Left colon (tissue), 2 donors: ENCODE measurements at places on chromosomes 12 and 14.

DNA sequence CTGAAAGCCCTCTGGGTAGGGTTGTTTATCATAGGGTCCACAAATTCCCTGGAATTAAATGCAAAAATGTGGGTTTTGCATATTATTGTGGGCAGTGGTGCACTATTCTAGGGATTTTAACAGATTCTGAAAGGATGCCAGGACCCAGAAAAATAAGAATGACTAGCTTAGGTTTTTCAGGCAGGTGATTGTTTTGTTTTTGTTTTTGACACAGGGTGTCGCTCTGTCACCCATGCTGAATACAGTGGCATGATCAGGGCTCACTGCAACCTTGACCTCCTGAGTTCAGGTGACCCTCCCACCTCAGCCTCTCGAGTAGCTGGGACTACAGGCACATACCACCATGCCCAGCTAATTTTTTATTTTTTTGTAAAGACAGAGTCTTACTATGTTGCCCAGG, 19.2 kb downstream of the GALNT6 start:
- no peak for DNase-seq

GRCh38 chr14:86712176-86712575, 1182.2 kb downstream of the FLRT2 start:
- DNase-seq: no peak

DNA sequence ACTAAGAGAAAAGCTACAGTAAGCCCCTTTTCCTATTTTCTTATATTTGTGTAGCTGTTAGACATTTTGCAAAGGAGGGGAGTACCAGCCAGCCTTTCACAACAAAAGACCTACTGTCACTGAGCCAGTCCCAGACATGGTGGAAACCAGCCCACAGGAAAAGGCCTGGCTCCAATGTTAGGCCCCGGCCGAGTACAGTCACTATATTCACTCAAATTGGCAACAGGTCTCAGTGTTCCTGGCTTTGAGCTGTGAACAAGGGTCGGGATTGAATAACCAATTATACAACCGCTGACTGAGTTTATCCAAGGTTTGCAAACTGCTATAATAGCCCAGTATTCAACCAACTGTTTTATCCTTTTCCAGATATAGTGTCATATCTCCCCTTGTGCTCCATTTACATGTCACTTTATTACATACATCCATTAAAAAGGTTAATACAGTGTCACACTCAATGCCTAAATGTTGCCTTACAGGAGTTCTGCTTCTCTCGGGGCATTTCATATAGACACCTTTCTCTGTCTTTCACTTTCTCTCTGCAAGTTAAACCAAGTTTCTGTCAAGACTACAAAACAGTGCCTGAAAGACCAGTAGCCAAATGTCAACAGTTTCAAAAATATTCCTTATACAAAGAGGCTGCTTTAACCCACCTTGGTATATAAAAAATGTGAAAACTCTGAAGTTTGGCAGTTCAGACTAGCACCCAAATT, 178.1 kb downstream of the SOX5 start:
- no peak for DNase-seq

DNA sequence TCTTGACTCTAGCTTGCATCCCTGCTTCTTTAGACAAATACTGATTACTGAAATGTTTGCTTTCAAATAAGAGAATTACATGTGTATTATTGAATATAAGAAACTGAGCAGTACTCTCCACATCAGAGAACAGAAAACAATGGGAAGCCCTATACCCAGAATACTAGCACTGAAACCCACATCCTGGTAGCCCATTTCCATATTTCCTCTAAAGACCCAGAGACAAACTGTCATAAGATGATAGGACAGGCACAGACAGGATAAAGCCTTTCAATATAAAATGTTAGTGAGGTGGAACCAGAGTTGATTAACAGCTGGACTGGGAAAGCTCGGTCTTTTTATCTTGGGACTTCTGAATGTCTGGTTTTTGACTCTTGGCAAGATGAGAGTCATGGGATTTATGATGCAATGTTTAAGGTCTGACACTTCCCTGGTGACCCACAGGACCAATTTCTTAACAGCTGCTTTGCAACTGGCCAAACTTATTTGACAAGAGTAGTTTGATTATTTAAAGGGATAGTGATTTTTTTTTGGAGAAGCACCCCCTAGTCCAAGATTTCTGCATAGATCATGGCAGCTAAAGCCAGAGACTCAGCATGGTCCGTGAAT, 166.9 kb upstream of the ATXN7L3B start:
- no peak for DNase-seq

- DNase-seq: no peak
Observed at GRCh38 chr12:83920821-83921547, 991.6 kb downstream of the SLC6A15 start.

- no peak for DNase-seq
Observed at GRCh38 chr12:104610513-104611235, 153.9 kb downstream of the CHST11 start.

- no peak for DNase-seq
Observed at GRCh38 chr14:62824086-62824485, 221.2 kb downstream of the KCNH5 start.

DNA sequence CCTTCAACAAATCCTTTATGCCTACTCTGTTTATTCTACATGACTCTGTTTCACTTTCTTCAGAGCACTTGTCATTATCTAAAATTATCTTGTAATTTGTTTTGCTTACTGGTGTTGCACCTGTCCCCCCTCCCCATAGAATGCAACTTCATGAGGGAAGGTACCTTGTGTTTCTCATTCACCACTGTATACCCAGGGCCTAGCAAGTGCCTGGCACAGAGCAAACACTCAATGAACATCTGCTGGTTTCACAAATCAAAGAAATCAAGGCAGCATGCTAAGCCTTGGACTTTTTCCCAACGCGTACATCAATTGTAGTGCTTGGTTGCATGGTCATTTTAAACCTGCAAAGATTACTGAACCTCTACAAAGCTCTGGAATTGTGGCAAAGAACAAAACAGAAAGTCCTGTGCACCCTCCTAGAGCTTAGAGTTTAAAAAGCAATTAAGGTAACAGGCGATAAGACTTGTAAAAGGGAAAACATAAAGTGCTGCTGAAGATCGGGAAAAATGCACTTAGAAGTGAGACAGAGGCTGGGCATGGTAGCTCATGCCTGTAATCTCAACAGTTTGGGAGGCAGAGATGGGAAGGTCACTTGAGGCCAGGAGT, 479.1 kb downstream of the MED13L start:
- no peak for DNase-seq

- DNase-seq: peak; percentile 7
Observed at GRCh38 chr14:101508196-101508947, 52.9 kb upstream of the DIO3 start.

DNA sequence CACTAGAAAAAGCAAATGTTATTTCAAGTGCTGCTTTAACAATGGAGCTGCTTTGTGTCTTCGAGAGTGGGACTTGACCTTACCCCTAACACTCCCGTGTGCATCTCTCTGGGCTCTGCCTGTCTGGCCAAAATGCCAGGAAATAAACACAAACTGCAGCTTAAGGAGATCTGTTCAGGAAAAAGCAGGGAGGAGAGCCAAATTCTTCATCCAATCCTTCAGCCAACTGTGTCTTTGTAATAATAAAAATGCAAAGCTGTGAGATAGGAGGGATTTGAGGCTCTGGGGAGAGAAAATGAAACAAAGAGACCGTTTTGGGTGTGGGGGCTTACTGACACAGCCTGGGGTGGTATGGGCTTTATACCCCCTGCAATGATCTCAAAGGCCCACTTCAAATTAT, 85.8 kb upstream of the WSCD2 start:
- no peak for DNase-seq

GRCh38 chr12:50971946-50972345, 19.6 kb downstream of the HIGD1C start:
- no peak for DNase-seq

GRCh38 chr12:78101113-78101876, 270.6 kb downstream of the NAV3 start:
- no peak for DNase-seq

GRCh38 chr12:30968211-30968610, 41.7 kb downstream of the TSPAN11 start:
- no peak for DNase-seq

DNA sequence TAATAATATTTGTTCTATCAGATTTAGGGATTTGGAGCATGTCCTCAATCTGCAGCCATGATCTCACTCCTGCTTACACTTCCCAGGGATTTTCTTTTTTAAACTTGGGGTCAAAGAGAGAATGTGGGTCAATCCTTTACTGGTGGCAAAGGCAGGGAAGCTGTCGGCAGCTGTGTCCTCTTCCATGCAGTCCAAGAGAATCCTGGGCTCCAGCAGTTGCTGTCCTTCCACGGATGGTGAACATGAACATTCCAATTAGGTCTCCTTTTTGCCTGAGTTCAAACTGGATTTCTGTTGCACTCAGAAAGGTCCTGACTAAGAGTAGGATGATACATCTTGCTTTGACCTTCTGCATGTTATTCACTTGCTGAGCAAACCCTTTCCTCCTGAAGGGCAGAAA, 73.9 kb downstream of the ARL6IP4 start:
- no peak for DNase-seq

GRCh38 chr12:123717350-123717749, 5.2 kb downstream of the ATP6V0A2 start:
- no peak for DNase-seq

- DNase-seq: no peak
Observed at GRCh38 chr14:51674294-51675002, 22.7 kb downstream of the FRMD6 start.

GRCh38 chr12:67761566-67761965, 113.0 kb downstream of the DYRK2 start:
- no peak for DNase-seq

GRCh38 chr14:92728759-92729364, 19.6 kb downstream of the LGMN start:
- DNase-seq: no peak

GRCh38 chr12:56267443-56268071, 815 bp downstream of the COQ10A start:
- peak; percentile 38 for DNase-seq

DNA sequence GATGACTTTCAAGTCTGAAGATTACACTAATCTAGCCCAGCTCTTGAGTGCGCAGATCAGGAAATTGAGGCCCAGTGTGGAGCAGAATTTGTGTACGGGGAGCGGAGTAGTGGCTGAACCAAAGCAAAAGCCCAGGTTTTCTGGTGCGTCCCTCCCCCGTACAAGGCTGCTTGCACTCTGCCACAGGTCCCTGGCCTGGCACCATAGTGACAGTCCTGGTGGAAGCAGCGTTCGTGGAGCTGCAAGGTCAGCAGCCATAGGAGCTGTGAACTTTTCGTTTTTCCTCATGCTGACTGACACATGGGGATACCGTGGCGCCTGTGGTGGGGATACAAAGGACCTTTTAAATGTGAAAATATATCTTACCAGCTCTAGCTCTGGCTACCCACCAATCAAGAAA, 1.7 kb downstream of the EVL start:
- DNase-seq: no peak

- DNase-seq: no peak
Observed at GRCh38 chr14:67665868-67666267, 8.6 kb downstream of the VTI1B start.

GRCh38 chr12:39440101-39440500, 2.8 kb downstream of the KIF21A start:
- no peak for DNase-seq

- DNase-seq: no peak
Observed at GRCh38 chr14:71232506-71232905, 325.2 kb downstream of the PCNX1 start.

- DNase-seq: no peak
Observed at GRCh38 chr12:12466157-12466556, 96.5 kb downstream of the DUSP16 start.

- DNase-seq: no peak
Observed at GRCh38 chr14:55005071-55005470, 21.8 kb downstream of the WDHD1 start.

- DNase-seq: no peak
Observed at GRCh38 chr12:124501112-124501561, 66.3 kb downstream of the NCOR2 start.

- no peak for DNase-seq
Observed at GRCh38 chr12:28320353-28320752, 130.1 kb downstream of the CCDC91 start.

GRCh38 chr12:117100251-117100650, 1.0 kb upstream of the TESC start:
- no peak for DNase-seq

DNA sequence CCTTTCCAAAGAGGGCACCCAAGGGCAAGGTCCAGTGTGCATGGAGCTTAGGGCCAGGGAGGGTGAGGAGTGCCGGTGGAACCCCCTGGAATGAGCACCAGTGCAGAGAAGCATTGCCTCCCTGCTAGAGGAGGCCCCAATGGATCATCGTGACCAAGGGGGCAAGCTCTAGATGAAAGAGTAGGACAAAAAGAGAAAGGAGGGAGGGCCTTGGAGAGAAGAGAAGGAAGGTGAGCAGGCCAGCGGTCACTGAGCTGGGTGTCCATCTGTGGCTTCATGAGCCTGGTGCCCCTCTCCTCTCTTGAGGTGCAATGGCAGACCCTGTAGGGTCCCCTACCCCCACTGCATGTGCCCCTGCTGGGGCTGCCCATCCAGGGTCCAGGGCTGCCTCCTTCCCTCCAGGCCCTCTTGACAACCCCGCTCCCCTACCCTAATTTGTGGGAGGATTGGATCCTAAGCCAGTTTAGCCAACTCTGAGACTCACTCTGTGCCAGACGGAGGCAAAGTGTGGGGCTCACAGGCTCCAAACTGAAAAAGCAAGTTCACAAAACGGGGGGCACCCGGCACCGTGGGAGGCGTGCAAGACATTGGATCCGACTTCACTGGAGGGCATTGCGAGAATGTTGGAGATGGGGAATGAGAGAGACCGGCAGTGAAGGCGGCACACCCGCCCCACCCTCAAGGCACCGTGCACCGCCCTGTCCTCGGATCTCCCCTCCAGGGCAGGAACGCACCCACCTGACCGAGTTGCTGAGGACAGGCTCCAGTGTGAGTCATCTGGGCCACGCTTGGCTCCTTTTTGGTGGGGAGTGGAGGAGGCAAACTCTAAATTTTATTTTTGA, 207.5 kb downstream of the KIF26A start:
- DNase-seq: no peak
